ENCODE measurements at places on chromosomes 3 and 15.

GRCh38 chr3:6809349-6809748, 51.6 kb upstream of the GRM7 start:
- DNase-seq, result no peak

DNA sequence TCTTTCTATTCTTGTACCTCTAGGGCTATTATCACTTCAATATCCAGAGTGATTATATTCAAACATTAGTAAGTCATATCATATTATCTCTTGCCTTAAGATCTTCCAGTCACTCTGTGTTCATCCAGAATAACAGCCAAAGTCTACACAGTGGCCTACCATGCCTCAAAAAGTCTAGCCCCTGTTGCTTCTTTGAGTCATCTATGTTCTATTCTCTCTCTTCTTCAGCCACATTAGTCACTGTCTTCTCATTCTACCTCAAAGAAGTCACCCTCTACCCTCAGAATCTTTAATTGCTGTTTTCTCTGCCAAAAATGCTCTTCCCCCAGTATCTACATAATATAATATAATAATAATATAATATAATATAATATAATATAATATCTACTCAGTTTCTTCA, 356.0 kb downstream of the NLGN1 start:
- DNase-seq, result no peak

- DNase-seq, result no peak
Observed at GRCh38 chr15:47614360-47615011, 102.8 kb upstream of the SEMA6D start.

GRCh38 chr3:86245360-86245759, 745.6 kb downstream of the VGLL3 start:
- no peak for DNase-seq

GRCh38 chr3:31790193-31791089, 190.6 kb downstream of the OSBPL10 start:
- peak; percentile 9 for DNase-seq

DNA sequence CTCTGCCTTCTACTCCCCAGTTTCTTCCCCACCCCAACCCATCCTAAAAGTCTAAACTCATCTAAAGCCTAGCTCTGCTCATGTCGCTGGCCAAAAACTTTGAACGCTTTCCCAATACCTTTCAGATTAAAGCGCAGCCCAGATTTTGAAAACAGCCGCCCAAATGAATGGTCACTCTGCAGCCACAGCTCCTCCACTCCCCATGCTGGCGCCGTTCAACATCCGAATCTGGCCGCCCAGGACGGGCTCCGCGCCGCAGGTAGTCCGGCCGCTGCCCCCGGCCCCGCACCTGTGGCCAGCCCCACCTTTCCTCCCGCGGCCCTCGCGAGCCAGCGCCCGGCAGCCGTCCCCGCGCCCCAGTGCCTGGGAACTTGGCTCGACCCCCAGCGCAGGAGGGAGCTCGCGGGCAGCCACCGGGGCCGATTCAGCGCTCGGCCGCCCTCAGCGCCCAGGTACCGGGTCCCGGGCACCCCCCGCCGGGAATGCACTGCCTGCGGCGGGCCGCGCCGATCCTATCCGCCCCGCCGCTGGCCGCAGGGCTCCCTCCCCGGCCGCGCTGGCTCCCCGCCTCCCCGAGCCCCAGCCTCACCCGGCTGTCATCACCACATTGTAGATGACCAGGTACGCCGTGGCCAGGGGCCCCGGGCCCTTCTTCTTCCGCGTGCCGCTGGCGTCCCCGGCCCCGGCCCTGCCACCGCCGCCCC, 417 bp downstream of the HACD2 start:
- DNase-seq, result peak; percentile 74
